ENCODE measurements at places on chromosomes 6 and 20.

GRCh38 chr20:11207749-11208502, 534.1 kb upstream of the JAG1 start:
- peak; percentile 38 for DNase-seq

DNA sequence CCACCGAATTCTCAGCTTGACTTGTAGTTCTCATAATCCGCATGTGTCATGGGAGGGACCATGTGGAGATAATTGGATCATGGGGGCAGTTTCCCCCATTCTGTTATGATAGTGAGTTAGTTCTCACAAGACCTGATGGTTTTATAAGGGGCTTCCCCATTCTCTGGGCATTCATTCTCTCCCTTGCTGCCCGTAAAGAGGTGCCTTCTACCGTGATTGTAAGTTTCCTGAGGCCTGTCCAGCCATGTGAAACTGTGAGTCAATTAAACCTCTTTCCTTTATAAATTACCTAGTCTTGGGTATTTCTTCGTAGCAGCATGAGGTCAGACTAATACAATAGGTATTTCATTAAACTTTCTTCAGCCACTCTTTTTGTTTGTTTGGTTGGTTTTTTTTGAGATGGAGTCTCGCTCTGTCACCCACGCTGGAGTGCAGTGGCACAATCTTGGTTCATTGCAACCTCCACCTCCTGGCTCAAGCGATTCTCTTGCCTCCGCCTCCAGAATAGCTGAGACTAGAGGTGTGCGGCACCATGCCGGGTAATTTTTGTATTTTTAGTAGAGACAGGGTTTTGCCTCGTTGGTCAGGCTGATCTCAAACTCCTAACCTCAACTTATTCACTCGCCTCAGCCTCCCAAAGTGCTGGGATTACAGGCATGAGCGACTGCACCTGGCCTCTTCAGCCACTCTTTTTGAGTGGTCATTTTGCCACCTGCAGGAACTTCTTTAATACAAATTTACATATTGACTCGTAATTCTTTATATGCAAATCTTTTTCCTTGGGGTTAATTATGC, 36.3 kb downstream of the GSTA2 start:
- no peak for DNase-seq

DNA sequence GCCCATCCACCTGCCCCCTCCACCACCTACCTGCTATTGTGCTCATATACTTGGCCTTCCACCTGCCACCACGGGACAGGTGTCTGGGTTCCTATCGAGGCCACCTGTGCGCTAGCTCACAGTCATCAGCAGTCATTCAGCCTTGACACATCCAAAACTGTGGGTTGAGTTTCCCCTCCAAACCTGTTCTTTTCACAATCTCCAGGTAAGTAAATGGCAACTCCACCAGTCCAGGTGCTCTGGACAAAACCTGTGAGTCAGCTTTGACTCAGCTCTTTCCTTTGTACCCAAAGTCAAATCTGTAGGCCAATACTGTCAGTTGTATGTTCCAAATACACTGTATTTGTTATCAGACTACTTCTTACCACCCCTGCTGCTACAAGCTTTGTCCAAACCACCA, 52.6 kb downstream of the SPTLC3 start:
- no peak for DNase-seq

- DNase-seq = peak; percentile 76
Observed at GRCh38 chr6:28863604-28864325, 60.0 kb downstream of the TRIM27 start.

DNA sequence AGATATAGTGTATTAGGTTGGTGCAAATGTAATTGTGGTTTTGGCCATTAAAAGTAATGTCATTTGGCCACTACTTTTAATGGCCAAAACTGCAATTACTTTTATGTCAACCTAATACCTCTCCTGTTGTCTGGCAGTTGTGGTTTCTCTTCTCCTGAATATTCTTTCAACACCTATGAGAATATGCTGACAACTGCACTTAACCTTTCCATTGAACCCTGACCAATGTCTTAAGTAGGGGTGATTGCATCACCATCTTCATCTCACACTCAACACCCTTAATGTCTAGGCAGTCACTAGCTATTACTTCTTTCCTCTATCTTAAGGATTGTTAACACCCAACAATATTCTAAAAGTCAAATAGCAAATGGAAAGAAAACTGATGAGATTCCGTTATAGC, 200.5 kb upstream of the HSF2 start:
- no peak for DNase-seq

DNA sequence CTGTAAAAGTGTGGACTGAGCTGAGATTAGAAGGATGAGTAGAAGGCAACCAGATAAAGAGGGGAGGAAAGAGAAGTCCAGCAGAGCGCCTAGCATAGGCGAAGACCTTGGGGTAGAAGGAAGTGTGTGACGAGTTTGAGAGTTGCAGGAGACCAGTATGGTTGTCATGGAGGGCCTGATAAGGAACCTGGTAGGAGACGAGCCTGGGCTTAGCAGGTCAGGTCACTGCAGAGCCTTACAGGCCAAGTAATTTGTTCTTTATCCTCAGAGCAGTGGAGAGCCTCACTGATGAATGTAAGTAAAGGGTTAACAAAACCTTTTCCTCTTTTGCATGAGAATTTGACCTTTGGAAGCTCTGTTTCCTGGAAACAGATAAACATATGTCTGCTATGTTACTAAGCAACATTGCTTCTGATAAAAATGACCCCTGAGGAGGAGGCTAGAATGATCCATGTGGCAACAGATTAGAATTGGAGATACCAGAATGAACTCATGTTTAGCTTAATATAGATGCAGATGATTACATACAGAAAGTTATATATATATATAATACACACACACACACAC, 2.9 kb upstream of the TMEM74B start:
- DNase-seq = no peak

DNA sequence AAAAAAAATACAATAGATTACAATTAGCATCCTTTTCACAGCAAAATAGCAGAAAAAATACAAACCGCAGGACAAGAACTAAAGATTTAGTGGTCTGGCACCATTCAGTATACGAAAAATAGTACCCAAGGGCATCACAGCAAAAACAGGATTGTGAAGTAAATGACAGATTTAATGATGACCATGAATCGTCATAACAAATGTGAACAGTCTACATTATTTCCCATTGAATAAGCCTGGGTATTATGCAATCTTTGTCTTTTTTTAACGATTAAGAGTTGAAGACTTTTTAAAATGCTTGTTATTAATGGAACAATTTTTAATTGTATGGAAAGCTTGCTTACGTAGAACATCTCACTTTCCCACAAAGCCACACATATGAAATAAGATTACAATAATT, 432.8 kb downstream of the PKHD1 start:
- peak; percentile 28 for DNase-seq

GRCh38 chr20:59580991-59581401, 23.3 kb upstream of the PHACTR3 start:
- no peak for DNase-seq

- peak; percentile 55 for DNase-seq
Observed at GRCh38 chr6:41505122-41506049, 40.8 kb upstream of the FOXP4 start.

GRCh38 chr6:126071000-126071647, 84.8 kb downstream of the TRMT11 start:
- DNase-seq = no peak

DNA sequence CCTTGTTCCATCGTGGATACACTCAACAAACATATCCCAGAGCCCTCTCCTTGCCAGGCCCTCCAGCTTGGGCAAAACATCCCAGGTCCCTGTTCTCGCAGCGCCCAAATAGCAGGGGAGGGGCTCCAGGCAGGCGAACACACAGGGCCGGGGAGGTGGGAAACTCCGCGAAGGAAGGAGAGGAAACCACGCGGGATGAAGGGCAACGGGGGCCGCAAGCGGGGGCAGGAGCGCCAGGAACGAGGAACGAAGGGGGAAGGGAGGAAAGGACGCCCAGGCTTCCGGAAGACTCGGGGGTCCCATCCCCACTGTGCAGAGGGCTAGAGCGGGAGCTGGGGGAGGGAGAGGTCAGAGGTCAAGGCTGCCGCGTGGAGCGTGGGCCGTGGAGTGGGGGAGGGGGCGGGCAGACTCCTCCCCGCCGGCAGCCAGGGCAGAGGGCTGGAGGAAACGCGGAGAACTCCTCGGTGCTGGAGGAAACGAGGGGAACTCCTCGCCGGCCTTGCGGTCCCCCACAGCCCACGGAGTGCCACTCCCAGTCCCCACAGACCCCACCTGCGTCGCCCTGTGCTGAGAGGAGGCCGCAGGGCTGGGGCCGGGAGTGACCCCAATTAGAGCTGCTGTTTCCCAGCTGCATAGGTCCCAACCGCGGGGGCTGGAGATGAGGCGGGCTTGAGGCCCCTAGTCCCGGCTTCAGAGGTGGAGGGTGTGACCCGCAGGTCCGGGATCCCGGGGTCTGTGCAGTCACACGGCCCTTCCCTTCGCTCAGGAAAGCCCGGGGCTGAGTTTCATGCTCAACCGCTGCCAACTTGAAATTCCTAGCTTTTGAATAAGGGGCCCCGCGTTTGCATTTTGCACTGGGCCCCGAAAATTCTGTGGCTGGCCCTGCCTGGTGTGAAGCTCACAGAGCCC, 1.2 kb upstream of the RBM38 start:
- no peak for DNase-seq

- no peak for DNase-seq
Observed at GRCh38 chr6:131244942-131245341, 109.7 kb downstream of the AKAP7 start.

- DNase-seq = no peak
Observed at GRCh38 chr6:42269974-42270510, 52.4 kb upstream of the MRPS10 start.

GRCh38 chr6:138422861-138423260, 18.8 kb downstream of the HEBP2 start:
- peak; percentile 36 for DNase-seq

GRCh38 chr20:2507875-2508630, 662 bp downstream of the ZNF343 start:
- no peak for DNase-seq

DNA sequence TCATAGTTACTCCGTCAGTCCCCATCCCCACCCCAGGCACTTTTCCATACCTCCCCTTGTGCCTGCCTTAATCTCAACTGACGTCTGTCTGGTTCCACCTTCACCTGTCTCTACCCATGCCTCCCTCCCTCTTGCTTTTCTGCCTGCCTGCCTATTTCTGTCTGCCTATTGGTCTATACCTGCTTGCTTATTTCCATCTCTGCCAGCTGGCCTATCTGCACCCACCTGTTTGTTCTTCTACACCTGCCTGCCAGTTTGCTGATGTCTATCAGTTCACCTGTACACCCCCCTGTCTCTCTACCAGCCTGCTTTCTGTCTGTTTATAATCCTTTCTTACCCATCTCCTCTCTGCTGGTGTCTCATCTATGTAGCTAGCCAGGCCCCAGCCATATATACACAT, 87.5 kb downstream of the RALGAPA2 start:
- no peak for DNase-seq

DNA sequence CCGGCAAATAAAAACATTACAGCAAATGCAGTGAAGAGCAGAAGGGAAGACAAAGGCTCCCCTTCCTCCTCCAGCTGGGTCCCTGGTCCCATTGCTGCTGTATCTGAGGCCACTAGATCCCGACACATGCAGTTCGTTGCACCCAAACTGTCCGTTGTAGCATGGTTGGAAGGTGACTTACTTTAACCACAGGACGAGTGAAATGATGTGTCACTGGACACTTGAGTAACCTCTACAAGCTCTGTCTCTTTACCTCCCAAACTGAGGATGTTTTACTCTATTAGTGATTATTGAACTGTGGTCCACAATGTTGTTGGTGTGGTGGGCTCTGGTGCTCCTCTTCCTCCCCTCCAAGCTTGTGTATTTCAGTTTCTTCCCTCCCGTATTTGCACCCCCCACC, 46.2 kb upstream of the ARMH2 start:
- DNase-seq = no peak

DNA sequence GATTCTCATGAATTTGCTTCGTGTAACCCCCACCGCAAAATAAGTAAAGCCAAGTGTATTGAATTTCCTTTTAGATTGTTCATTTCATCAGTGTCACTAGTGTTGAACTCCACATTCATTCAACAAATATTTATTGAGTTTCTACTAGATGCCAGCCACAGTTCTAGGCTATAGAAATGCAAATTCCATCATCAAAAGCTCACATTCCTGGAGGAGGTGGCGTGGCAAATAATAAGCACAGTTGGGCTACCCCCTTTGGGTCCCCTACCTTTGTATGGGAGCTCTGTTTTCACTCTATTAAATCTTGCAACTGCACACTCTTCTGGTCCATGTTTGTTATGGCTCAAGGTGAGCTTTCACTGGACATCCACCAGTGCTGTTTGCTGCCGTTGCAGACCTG, 12.7 kb upstream of the ME1 start:
- DNase-seq = no peak

DNA sequence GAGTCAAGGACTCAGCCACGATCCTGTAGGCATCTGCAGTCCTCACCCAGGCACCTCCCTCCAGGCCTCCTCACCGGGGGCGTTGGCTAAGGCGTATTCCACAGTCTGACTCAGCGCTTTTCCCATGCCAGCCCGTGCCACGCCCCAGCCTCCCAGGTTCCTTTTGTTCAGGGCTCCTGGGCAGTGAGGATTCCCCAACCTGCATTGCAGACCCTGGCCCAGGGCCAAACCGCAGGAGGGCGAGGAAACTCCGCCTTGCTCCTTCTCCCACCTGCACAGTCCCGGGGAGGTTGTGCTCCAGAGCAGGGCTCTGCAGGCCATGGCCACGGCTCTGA, 202.8 kb upstream of the CST7 start:
- no peak for DNase-seq

GRCh38 chr6:165674155-165675029, 11.4 kb upstream of the PDE10A start:
- DNase-seq = no peak

- DNase-seq = no peak
Observed at GRCh38 chr6:40705354-40705753, 118.2 kb upstream of the LRFN2 start.

DNA sequence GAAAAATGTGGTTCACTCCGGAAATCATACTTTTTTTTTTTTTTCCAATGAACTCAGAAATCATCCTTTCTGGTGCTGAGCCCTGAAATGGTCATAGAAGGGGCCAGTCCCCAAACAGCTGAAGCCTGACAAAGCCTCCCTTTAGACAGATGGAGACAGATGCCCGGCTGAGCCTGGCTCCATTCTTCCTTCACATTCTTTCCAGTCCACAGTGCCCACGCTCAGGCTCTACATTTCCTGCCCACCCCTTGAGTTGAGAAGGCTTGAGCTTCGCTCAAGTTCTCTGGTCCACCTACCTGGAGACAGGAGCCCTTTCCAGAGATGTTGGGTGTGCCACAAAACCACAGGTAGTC, 41.2 kb downstream of the KCNK5 start:
- no peak for DNase-seq

DNA sequence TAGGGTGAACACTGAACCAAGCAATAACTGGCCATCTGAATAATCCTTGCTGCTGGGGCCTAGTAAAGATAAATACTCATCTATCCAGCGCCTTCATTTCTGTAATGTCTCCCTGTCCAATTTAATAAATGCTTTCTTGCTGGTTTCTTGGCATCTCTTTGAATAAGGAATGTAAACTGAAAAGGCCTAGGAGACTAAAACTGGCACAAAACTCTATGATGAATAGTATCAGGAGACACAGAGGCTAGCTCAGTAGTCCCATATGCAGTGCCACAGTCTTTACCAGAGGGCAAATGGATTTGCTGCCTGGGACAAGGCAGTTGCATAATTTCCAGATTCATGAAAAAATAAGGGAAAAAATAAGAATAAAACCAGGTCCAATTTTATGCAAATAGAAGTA, 324.4 kb downstream of the CENPW start:
- peak; percentile 65 for DNase-seq

GRCh38 chr6:45710304-45710821, 305.3 kb downstream of the CLIC5 start:
- peak; percentile 45 for DNase-seq
